ENCODE measurements at places on chromosomes 13 and 19.

- no peak for DNase-seq
These were observed 853.2 kb downstream of the UQCRFS1 start for GRCh38 chr19:28359431-28360414.

GRCh38 chr19:10095948-10096614, 6.4 kb downstream of the ANGPTL6 start:
- peak; percentile 93 for DNase-seq

GRCh38 chr13:112153364-112153763, 86.4 kb downstream of the SOX1 start:
- DNase-seq = no peak

DNA sequence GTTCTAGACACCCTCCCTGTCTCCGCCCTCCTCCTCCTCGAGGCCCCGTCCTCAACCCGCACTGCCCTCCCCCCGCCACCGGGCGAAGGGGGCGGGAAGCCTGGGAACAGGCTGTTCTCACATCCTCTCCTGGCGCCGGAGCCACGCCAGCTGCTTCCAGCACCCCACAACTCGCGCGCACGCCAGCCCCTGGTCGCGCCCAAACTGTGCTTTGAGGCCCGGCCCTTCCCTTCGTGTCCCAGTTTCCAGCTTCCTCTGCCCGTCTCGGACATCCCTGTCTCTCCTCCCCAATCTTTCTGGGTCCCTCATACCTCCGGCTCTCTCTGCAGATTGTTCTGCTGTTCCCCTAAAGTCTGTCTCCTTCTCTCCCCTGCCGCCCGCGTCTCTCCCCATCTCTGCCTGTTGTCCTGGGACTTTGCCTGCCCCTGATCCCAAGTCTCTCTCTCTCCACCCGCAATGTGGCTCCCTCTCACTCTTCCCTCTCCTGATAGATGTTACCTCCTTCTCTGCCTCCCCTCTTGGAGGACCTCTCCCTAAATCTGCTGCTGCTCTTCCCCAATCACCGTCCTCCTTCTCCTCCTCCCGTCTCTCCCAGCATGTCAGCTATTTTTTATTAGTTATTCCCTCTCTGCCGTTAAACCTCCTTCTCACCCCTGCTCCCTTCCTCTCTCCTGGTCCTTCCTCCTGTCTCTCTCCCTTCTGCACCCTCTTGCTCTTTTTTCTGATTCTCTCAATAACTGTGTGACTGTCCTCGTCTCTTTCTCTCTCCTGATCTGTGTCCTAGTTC, 14.2 kb downstream of the DPF1 start:
- DNase-seq = no peak

DNA sequence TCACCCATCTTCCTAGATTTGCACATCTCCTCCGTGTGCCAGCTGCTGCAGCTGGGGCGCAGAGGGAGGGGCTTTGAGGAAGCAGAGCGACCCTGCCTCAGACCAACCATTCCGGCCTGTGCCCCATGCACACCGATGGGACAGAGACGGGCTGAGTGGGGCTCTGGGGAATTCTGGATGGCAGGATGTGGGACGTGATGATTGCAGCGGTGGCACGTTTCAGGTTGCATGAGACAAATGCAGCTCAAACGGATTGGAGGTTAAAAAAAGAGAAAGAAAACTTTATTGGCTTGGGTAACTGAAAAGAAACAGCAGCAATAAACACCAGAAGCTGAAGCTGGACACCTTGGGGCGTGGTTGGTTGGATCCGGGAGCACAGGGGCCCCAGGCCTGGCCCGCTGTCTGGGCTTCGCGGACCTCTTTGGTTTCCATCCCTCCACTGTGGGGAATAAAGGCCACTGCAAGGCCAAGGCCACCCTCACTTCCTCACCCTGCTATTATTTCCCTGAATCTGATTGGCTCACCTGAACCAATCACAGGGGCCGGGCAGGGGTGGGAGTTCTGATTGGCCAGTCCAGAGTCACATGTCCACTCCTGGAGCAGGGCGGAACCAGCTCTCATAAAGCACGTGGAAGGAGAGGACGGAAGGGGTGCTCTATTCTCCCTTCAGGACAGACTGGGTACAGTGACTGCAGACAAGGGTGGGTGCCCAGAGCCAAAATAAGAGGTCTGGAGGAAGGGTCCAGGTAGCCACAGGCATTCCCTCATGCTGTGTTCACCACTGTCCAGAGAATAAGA, 6.1 kb upstream of the ZNF787 start:
- DNase-seq = no peak

DNA sequence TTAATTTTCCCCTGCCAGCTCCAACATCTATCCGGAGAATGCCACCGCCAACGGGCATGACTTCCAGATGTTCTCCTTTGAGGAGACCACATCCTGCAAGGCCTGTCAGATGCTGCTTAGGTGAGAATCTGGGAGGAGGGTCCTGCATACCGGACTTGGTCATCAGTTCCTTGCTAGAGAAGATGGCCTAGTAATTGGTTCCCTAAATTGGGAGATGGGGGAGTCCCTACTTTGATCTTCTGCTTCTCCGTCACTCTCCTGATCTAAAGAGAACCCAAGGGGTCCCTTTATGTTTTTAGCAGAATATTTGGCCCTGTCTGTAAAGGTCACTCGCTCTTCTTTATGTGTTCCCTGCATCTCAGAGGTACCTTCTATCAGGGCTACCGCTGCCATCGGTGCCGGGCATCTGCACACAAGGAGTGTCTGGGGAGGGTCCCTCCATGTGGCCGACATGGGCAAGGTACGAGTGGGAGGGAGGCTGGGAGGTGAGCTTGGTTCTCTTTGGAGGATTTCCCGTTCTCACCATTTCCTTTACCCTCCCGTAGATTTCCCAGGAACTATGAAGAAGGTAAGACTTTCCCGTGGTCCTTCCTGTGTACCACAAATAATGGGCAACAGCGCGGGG, 54.1 kb upstream of the ADGRE1 start:
- no peak for DNase-seq

- DNase-seq = no peak
These were observed 121.6 kb upstream of the SPATA13 start for GRCh38 chr13:24038841-24039330.

DNA sequence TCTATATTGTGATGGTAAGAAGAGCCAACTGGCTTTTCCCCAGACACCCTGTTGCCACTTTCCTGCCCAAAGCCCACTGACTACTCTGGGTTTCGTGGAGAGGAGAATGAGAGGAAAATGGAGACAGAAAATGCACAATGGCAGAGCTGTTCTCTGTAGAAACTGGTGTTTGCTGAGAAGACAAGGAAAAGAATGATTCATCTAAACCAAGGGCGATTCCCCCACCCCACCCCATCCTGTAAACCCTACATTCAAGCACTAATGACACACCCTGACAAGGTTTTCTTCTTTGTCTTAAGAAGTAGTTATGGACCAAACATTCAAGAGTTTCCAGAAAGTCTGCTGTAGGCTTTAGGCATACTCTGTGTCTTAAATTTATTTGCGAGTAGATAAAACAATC, 68.8 kb downstream of the DOCK9 start:
- DNase-seq = no peak

DNA sequence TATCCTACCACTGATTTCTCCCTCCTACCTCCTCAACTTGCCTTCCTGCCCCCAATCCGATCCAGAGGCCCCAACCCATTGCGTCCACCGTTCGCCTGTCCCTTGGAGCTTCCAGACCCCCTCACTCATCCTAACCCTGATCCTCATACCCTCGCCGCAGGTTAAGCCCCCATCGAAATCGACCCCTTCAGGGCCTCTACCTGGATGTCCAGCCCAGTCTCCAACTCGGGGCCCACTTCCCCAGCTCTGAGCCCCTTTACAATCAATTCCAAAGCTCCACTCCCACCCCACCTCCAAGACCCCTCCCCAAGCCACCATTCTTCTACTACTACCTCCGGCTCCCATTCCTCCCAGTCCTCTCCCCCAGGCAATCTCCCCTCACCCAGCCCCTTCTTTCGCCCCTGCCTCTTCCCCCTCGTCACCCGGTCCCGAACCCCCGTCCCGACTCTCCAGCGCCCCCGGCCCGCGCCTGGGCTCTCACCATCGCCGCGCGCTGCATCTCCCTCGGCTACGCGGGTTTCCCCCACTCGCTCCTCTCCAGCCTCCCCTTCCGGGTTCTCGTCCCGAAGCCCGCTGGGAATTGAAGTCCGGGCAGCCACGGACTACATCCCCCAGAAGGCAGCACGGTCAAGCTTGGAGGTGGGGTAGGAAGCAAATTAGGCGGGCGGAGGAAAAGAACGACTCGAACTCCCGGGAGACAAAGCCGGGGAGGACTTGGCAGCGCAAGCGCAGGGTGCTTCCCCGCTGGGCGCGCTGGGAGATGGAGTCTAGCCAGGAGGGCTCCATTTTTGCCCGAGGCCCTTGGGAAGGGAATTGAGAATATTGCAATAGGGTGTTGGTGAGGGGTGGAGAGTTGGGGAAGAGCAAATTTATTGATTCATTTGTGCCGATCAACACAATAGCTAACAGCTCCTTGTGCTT, at the start of gene FBXO46:
Gene FBXO46 (minus strand): TSS at position 529 of the 921 bp plus-strand sequence. CDS start 17,401 bp downstream, outside the sequence.
- DNase-seq = peak; percentile 90

- DNase-seq = peak; percentile 78
These were observed 109.5 kb downstream of the KCNRG start for GRCh38 chr13:50124536-50125303.

DNA sequence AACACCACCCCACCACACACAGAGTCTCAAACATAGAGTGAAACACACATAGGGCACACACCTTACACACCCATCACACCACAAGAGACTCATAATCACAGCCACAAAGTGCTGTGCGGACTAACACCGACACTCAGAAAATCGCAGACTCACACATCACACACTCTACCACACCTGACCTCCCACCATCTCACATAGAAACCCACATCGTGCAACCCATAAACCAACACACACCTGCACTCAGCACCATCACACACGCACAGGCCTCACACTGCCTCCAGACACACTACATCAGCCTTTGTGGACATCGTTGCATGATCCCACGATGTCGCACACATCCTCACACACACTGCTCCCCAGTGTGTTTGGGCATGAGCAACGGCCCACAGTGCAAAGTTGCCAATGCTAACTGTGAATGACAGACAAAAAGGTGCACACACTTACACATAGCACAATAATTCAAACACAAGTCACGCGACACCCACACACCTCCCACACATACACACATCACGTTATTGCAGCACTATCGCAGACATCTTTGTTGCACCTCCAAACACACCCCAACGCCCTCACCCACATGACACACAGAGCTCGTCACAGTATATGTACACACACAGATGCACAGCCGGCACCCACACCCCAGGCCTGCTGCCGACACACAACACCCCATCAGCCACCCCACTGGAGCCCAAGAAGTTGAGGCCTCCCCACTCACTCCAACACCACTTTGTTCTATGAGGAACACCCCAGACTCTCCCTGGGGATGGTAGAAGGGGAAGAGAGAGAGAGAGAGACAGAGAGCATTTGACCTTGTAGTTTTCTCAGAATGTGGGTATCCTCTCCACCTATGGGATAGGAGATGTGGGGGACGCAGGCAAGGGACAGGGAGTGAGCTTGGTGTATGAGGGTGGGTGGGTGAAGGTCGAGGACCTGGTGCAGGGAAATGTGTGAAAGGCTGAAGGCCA, 1.2 kb upstream of the ATP1A3 start:
- DNase-seq = no peak

- no peak for DNase-seq
These were observed 52.0 kb downstream of the TDRD3 start for GRCh38 chr13:60448907-60449510.

DNA sequence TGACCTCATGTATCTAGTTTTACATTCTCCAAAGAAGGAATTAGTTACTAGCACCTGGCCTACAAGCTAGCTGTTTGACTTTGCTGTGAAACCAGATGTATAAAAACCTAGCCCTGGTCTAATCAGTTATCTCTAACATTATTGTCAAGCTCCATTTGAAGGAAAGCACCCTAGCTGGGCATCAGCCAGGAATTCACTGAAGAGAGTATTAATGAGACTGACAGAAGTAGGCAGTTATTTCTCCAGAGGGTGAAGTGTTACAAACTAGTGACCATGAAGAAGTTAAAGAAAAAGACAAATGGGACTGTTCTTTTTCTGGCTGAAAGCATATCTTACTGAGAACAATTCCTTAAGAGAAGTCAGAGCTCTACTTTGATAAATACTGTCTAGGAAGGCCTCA, 2529.3 kb upstream of the PCDH20 start:
- DNase-seq = no peak

GRCh38 chr19:47447470-47448359, 24.0 kb downstream of the SLC8A2 start:
- peak; percentile 77 for DNase-seq

GRCh38 chr19:29260477-29261317, 47.7 kb upstream of the UQCRFS1 start:
- DNase-seq = peak; percentile 29

GRCh38 chr19:54369082-54369687, 4.5 kb upstream of the LAIR1 start:
- DNase-seq = no peak

GRCh38 chr13:91162589-91162988, 184.9 kb upstream of the MIR17HG start:
- DNase-seq = no peak

DNA sequence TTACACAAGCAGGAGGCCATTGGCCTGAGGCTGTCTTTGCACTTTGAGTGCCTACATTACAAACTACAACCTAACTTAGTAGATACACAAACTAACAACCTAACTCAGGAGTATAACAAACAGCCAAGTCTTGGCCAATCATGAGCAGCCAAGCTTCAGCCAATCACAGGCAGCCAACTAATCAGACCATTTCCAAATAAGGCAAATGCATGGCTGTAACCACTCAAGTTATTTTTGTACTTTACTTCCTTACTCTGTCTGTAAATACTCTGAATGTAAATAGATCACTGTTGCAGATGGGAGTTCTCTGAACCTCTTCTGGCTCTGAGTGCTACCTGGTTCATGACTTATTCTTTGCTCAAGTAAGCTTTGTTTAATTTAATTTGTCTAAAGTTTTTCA, 748.1 kb upstream of the SGCG start:
- no peak for DNase-seq

Data from activated T-cell treated with anti-CD3 and anti-CD28 coated beads for 48 hours (primary cell).